ENCODE measurements at places on chromosomes 12 and 14.

DNA sequence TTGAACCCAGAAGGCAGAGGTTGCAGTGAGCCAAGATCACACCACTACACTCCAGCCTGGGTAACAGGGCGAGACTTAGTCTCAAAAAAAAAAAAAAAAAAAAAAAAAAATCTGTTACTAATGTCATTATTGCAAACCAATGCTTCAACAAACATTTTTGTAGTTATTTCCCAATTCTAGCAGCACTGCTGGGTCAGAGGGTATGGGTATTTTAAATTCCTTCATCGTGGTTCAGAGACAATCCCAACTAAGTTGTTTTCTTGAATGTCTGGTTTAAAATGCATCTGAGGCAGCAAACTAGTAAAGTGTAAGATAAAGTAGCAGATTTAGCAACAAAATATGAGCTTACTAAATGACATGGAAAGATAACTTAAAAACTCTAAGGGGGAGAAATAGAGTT is 65.6 kb downstream of the FERMT2 start:
- no peak for DNase-seq

DNA sequence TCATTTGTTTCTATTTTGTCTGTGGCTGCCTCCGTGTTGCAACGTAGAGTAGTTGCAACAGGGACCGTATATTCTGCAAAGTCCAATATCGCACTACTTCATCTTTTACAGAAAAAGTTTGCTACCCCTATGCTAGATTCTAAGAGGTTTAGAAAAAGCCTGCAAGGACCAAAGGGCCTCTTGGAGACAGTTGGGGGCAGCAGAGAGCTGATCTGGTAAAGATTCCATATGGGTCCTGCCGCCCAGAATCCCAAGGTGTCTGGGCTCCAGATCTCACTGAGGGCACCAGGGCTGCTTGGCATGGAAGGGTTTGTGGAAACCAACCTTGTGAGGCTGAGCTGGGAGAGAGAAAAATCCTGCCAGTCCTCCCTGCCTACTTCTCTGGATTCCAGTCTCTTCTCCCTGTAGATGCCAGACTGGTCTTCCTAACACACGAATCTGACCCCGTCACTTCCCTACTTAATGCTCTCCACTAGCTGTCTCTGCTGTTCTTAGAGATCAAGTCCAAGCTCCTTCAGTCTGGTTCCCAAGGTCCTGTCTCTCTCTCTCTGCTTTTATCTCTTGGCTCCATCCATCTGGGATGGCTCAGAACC is 74.6 kb downstream of the GLRX5 start:
- peak; percentile 38 for DNase-seq

GRCh38 chr14:104322531-104323366 is 184.4 kb downstream of the KIF26A start:
- peak; percentile 31 for DNase-seq

DNA sequence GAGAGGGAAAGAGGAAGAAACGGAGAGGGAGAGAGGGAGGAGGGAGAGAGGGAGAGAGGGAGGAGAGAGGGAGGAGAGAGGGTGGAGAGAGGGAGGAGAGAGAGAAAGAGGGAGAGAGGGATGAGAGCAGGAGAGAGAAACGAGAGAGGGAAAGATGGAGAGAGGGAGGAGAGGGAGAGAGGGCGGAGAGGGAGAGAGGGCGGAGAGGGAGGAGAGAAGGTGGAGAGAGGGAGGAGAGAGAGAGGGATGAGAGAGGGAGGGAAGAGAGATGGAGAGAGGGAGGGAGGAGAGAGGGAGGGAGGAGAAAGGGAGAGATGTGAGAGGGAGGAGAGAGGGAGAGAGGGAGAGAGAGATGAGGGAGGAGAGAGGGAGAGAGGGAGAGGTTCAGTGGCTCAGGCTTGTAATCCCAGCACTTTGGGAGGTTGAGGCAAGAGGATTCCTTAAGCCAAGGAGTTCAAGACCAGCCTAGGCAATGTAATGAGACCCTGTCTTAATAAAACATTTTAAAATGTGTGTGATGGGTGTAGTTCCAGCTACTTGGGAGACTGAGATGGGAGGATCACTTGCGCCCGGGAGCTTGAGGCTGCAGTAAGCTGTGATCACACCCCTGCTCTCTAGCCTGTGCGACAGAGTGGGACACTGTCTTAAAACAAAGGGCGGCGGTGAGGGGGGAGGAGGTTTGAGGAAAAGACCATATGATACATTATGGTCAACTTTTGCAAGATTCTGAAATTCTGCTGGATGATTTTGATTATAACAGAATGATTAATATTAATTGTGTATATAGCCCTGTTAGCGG is 21.3 kb upstream of the SNRPF start:
- DNase-seq = no peak

GRCh38 chr14:31902002-31902401 is 175.1 kb upstream of the ARHGAP5 start:
- no peak for DNase-seq

DNA sequence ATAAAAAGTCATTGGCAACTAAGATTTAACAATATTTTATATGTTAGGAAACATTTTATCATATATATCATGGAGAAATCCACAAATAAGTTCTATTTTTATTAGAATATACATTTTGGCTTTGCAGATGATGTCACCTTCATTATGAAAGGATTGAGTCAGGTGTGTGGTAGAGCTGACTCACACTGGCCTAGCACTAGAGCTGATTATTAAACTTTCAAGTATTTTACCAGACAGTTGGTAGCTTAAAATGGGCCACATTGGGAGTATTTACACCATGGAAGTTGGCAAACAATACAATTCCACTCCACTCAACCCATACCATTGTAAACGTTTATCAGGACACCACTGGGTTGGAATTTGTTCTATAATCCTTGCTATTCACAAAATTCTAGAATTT is 1036.6 kb downstream of the TRHDE start:
- no peak for DNase-seq

DNA sequence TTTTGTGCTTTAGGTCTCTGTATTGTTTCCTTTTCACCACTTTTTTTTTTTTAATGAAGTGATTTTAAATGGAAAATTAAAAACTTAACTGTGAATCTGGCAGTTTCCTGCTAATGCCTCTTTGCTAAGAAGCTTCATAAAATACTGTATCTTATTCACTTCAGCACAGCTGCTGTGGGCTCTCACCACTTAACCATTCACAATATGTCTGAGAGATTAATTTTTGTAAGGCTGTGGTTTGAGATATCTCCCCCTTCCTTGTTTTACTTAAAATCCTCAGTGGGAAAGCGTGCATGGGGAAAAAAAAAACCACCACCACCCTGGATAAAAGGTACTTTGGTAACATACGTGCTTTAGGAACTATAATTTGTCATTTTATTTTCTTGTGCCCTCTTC is 115.9 kb downstream of the ETV6 start:
- no peak for DNase-seq

DNA sequence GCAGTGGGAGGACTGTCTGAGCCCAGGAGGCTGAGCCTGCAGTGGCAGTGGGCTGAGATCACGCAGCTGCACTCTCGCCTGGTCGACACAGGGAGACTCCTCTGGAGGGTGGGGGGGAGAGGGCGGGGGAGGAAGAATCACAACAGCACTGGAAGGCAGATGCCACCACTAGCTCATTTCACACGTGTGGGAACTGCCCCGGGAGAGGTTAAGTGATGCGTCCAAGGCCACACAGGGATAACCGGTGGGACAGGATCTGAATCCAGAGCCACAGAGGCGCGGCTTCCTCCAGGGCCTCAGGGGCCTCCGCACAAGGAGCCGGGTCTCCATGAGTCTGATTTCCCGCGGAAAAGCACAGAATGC is 20.8 kb downstream of the STX2 start:
- DNase-seq = peak; percentile 68

GRCh38 chr12:109910969-109911348 is 10.9 kb downstream of the TCHP start:
- peak; percentile 49 for DNase-seq

DNA sequence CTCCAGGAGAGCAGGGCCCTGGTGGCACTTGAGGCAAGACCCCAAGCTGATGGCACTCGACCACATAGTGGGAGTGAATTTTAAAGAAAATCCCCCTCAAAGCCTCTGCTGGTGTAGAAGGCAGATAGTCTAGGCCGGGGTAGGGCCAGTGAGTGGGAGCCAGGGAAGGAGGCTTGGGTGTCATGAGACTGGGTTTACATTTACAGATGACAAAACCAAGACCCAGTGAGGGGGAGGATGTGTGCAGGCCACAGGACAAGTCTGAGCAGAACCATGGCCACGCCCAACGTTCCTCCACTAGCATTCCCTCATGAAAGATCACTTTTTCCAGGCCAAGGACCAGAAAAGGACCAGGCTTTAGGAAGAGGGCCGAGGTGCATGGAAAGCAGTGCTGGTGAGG is 42.0 kb downstream of the EVL start:
- DNase-seq = no peak

DNA sequence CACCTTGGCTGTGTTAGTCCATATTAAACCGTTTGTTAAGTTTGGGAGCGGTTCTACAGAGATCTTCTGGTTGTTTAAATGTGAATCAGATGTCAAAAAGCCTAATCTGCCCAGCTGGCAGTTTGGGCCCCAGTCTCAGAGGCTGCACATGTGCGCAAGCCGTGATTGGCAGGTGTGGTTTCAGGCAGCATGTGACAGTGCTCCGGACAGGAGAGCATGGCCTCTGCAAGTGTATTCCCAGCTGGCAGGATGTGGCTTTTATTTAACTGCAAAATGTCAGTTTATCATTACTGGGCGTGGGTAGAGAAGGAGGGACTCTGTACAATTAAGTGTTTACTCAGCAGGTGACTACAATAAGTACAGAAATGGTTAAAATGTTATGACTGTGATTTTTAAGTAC is 77.5 kb downstream of the PELI2 start:
- DNase-seq = peak; percentile 50

DNA sequence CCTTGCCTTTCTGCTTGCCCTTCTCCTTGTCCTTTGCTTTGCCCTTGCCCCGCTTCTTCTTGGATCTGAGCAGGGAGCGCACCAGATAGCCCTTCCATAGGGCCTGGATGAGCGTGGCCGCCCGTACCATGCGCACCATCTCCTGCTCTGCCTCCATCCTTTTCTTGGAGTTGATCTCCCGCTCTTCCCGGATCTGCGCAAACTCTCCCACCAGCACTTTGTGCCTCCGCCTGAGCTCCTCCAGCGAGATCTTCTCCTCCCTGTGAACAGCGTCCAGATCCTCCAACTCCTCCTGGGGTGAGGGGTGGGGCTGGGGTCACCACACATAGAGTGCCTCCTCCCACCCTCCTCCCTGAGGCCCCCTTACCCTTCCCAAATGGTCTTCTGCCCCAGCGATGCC is 10.1 kb downstream of the RITA1 start:
- DNase-seq = no peak

GRCh38 chr12:22415342-22416309 is 81.1 kb upstream of the ST8SIA1 start:
- DNase-seq = no peak

Measured in NCI-H510A (cell line).